Colonic mucosa (tissue), 4 donors: ENCODE measurements at places on chromosomes 2 and 18. TPM values are rescaled to one million over a fixed set of nuclear protein-coding genes. Genes with fewer than 3 reads are reported as not detected.

DNA sequence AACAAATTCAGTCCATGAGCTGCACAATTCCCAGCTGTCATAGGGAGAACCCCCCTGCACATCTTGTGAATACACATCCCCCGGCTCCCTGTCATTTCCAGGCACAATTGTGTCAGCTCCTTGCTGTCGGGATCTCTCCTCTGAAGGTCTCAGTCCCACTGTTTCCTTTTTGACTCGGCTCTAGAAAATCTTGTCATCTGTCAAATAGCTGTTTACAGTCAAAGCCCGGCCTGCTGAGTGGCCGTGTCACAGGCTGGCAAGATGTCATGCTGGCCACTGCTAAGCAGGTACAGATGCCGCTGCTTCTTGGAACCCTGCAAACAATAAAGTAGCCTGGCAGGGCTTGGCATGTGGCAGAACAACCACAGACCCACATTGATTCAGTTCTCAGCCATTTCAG lies 61.7 kb downstream of the LYPD1 start:
- H3K27ac ChIP-seq: no peak overlapping the region
- H3K4me1 ChIP-seq: no peaks in the 10 kb centered on the region
- no peaks in the 10 kb centered on the region for H3K27me3 ChIP-seq
- no peaks in the 10 kb centered on the region for H3K36me3 ChIP-seq
- H3K4me3 ChIP-seq: no peak overlapping the region

- no peaks in the 10 kb centered on the region for H3K27me3 ChIP-seq
- H3K4me3 ChIP-seq: no peak overlapping the region
- H3K4me1 ChIP-seq: no peaks in the 10 kb centered on the region
- no peak overlapping the region for H3K27ac ChIP-seq
- no peak for DNase-seq
These were observed 605.1 kb downstream of the NUP35 start for GRCh38 chr2:183729380-183729779.

The SLC4A3 gene
- total RNA-seq: 0.72 TPM

GRCh38 chr2:65876114-65876513 lies 443.7 kb upstream of the SPRED2 start:
- H3K27ac ChIP-seq: no peak overlapping the region
- DNase-seq: no peak
- H3K4me1 ChIP-seq: no peaks in the 10 kb centered on the region
- no peaks in the 10 kb centered on the region for H3K36me3 ChIP-seq

The CLEC4F gene
- 0.12 TPM for total RNA-seq

The GRB14 gene
- 1.7 TPM for total RNA-seq

DNA sequence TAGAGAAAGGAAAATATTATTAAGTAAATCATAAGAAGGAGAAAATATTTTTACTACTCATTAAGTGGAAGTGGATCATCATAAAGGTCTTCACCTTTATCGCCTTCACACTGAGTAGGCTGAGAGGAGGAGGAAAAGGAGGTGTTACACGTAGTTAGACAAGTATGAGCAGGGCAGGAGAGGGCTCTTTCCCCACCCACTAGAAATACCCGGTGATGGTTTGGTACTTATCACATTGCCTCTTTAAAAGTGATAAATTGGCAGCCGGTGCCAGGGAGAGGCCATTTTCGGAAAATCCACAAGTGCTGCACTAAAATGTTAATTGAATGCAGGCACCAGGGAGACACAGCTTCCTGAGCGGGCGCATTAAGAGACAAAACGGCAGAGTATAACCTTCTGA lies 598.7 kb upstream of the SOX11 start:
- H3K4me1 ChIP-seq: no peaks in the 10 kb centered on the region
- no peak overlapping the region for H3K4me3 ChIP-seq
- H3K36me3 ChIP-seq: no peaks in the 10 kb centered on the region
- no peaks in the 10 kb centered on the region for H3K27me3 ChIP-seq

The HOXD1 gene
- total RNA-seq: 8.3 TPM

GRCh38 chr18:29962579-29962978 lies 1080.0 kb downstream of the DSC3 start:
- no peak overlapping the region for H3K4me3 ChIP-seq
- H3K36me3 ChIP-seq: no peaks in the 10 kb centered on the region
- no peaks in the 10 kb centered on the region for H3K4me1 ChIP-seq

The NCKAP5 gene
- total RNA-seq: 2.9 TPM
